ENCODE measurements at places on chromosomes 11 and 22.
A peak's percentile ranks its signal among the peaks of the same experiment; 100 is the strongest.

- peak; percentile 46 for DNase-seq
Observed at GRCh38 chr11:134126217-134126822, 57.4 kb downstream of the JAM3 start.

GRCh38 chr11:61488651-61489291, 19.8 kb upstream of the LRRC10B start:
- DNase-seq, result no peak

DNA sequence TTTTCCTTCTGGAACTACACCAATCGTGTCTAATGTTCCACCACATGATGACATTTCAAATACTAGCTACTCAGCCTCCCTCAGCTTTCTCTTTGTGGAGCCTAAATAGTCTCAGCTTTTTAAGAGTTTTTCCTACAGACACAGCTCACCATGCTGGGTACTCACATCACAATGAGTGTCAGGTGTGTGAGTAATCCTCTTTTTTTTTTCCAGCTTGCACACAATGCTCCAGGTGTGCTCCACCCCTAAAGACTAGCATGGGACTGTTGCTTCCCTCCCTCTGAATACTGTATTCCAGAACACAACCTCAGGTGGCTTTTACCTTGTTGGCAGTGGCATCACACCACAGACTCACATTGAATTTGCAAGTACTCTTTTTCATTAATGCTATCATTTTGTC, 11.7 kb downstream of the BTG4 start:
- DNase-seq, result no peak

GRCh38 chr22:42039271-42039670, 31.3 kb downstream of the NAGA start:
- no peak for DNase-seq

GRCh38 chr11:19840961-19841360, 128.3 kb downstream of the NAV2 start:
- DNase-seq, result no peak

- no peak for DNase-seq
Observed at GRCh38 chr22:50061824-50062355, 3.8 kb upstream of the TTLL8 start.

GRCh38 chr11:2581931-2582350, 117.9 kb downstream of the KCNQ1OT1 start:
- no peak for DNase-seq

DNA sequence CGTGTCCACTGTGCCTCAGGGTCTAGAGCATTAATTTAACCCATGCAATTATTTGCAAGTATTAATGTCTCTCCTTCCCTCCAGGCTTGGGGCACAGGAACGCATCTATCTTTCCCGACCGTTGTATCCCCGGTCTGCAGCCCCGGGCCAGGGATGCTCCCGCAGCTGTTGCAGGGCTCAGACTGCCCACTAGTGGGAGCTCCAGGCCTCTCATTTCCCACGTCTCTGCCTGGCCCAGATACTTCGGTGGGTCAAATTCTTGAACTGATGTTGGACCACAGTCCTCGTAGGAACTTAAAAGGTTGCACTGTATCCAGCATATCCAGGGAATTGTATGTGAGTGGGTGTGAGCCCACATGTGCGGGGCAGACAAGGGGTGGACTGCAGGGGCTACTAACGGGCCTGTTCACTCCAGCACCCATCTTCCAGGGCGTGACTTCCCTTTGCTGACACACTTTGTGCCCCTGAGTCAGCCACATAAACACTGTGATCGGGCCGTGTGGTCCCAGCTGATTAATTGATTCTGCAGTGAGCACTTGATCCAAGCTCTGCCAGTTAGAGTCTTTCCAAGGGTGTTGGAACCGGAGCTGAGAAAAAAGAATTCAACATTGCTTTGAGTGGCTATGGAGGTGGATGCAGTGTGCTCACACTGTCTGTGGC, 451.3 kb downstream of the TBC1D22A start:
- no peak for DNase-seq

DNA sequence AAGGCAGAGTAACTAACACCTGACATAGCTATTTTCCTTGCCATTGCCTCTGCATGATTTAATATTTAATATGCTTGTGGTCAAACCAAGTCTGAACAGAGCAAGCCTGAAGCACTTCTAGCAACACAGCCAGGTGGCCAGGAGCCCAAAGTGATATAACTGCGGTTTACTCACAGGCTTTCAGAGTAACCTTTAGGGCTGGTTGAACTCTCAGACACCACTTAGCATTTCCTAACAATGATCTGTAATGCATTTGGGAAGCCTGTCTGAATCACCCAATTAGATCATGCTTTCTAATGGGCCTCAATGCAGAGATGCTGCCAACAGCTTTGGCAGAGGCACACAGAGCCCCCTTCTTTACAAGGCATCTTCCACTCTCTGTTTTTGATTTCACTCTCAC, 96.1 kb downstream of the FDX1 start:
- no peak for DNase-seq

- DNase-seq, result peak; percentile 16
Observed at GRCh38 chr11:28615542-28615941, 507.4 kb downstream of the METTL15 start.

DNA sequence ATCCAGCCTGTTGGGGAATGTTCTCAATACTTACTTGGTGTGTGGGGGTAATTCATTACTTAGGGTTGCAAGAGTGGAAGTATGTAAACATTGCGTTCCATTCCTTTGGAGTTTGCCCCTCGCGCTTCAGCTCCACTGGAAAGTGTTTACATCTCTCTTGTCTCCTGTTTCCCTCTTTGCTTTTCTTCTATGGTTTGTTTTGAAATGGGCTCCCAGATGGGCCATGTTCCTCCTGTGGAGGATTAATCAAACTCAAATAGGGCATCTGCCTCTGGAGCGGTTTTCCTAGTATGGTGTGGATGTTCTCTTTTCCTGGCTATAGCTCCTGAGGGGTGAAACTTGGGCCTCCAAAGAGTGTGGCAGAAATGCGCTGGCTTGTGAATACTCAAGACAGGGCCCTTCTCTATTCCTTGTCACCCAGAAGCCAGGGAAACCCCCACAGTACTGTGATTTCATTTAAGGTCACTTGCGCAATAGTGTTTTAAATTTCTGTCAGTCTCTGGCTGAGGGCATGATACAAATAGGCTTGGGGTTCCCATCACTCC, 51.9 kb downstream of the CD44 start:
- no peak for DNase-seq

GRCh38 chr22:42461511-42461910, 29.3 kb upstream of the NFAM1 start:
- no peak for DNase-seq

DNA sequence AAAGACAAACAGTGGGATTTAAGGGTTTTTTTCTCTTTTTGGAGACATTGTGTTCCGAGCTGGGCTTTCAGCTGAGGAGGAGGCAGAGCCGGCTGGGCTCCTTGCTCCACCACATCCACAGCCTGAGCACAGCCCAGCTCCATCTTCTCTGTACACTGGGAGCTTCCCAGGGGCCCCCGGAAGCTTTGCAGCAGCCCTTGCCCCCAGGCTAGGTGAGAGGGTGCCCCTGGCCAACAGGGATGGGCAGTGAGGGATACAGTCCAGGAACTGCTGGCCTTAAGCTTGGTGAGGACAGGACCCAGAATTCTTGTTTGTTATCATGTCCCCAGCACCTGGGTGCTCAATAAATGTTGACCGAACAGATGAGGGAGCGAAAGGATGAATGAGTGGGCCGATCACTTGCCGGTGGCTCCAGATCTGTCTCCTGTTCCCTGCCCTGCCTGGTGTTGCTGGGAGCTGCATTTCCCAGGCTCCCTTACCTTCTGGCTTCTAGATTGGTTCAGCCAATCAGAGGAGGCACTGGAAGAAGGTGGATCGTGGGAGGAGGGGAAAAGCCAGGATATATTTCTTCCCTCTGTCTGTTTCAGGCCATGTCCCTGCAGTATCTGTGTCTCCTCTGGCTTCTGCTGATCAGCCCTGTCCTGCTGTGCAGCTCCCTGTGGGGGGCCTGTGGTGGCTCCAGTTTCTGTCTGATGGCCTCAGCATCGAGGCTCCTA, 26.5 kb upstream of the NECTIN1 start:
- DNase-seq, result no peak

DNA sequence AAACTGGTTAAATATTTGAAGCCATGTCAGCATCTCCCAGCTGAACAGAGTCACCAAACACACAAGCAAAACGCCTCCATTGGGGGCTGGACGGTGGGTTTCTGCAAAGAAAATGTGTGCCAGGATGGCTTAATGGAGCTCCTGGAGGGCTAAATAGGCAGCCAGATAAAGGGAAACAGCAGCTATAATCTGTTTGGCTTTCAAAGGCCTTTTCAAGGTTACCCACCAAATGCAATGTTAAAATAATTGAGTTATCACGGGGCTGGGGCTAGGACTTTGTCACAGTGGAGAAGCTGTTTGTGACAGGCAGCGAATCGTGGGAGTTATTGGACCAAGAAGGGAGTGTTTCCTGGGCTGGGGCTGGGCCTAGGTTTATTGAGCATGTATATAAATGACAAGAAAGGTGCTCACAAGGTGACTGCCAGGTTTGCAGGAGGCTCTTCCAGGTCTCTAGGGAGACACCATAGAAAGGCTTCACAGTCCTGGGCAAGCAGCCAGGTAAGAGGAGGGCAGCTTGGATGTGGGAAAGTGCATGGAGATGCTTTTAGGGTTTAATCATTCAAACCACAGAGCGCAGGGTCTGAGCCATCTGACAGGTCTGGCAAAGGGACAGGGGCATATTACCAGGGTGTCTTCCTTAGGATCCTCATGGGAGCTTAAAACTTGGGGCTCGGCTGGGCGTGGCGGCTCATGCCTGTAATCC, 28.3 kb downstream of the GRIK4 start:
- no peak for DNase-seq

- no peak for DNase-seq
Observed at GRCh38 chr22:44023404-44024287, 456 bp upstream of the PARVB start.

DNA sequence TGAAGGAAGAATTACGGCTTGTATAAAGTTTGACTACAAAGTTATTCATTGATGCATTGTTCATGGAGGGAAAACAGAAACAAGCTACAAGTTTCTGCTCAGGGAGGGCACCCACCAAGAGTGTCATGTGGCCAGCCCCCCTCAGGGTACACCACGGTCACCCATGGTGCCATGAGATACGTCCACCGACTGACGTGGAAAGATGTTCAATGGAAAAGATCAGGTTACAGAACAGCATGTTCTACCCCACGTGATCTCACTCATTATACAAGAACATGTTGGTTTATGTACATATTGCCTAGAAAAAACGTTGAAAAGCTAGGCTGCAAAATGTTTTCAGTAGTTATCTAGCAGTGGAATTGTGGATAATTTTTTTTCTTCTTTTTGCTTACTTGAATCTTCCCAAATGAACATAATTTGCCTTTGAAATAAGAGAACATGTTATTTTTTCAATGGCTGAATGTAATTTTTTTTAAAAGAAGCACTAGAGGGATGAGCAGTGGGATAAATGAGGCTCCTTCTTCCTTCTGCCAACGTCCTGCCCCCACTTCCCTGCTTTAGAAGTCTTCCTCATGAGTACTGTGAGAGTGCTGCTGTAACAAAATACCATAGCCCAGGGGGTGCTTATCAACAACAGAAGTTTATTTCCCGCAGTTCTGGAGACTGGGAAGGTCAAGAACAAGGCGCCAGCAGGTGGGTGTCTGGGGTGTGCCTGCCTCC, 22.5 kb downstream of the RCN1 start:
- DNase-seq, result no peak

GRCh38 chr22:31276426-31277167, 15.7 kb downstream of the PIK3IP1 start:
- DNase-seq, result no peak

DNA sequence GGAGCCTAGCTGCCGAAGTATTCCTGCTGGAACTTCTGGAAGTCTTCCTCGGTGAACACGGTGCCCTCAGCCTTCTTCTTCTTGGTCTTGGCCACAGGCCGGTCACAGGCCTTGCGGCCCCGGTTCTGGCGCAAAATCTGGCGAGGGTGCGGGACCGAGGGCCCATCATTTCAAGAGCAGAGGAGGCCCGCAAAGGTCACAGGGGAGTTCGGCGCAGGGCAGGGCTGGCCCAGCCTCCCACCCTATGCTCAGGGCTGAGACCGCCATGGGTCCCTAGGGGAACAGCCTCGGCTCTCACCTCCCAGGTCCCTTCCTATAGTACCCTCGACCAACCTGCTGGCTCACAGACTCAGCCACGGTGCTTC, 3.1 kb downstream of the RPS19BP1 start:
- DNase-seq, result no peak

DNA sequence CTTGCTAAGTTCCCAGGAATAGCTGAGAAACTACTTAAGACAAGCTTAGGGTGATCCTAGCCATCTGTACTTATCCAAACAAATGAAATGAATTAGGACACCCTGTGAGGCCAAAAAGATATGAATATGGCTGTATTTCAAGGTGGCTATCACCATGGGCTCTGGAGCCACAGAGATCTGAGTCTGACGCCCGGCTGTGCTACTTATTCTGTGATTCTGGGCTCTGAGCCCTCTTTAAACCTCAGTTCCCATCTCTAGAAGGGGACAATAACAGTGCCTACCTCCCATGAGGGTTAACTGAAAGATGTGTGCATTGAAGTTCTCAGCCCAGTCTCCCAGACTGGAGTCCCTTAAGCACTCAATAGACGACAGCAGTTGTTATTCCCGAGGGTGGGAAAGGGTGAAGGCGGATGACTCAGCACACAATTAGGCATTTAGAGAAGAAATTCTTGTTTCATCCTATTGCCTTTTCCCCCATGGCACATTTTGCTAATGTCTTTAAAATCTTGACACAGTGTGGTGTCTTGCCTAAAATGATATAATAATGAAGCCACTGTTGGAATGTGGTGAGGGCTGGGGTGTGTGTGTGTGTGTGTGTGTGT, 132.5 kb downstream of the ADAMTS15 start:
- DNase-seq, result no peak

DNA sequence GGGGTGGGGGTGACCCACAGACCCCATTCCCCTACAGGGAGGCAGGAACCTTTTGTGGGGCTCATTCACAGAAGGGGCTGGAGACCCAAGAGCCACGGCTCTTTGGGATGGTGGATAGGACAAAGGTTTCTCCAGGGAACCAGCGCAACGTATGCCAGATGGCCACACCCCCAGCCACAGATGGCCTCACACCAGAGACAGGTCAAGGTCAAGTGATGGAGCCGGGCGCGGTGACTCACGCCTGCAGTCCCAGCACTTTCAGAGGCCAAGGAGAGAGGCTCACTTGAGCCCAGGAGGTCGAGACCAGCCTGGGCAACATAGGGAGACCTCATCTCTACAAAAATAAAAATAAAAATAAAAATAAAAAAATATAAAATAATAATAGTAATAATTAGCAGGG, 17.1 kb upstream of the BRSK2 start:
- DNase-seq, result no peak

- no peak for DNase-seq
Observed at GRCh38 chr22:39353346-39353745, 3.6 kb downstream of the SYNGR1 start.

- DNase-seq, result no peak
Observed at GRCh38 chr11:95585069-95585751, 204.4 kb downstream of the FAM76B start.

DNA sequence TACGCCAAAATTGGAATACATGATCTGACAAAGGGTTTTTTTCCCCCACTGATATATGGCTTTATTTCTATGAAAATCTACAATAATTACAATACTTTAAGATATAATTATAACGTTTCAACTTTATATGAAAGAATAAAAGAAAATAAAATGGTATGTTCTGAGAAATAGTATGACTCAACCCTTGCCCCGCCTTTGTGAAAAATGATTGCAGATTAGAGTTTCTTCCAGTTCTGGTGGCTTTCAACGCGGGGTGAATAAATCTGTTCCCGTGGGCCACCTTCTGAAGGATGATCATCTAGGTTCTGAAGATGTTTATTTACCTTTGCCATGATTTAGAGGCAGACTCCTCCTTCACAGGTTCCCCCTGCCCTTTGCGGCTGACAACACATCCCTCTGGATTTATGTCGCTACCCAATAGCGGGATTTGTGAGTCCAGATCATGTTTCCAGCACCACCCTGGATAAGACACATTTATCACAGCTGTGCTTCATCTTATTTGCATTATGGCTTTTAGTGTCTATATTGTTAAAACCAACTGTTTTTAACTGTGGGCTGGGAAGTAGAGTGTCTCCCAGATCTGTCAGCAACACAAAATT, 607.0 kb upstream of the KIRREL3 start:
- DNase-seq, result no peak

Data from T1000 (cell line).